ENCODE measurements at places on chromosomes 6 and 20. TPM values are rescaled to one million over a fixed set of nuclear protein-coding genes. Genes with fewer than 3 reads are reported as not detected.

Gene ERGIC3
- total RNA-seq: 138 TPM

Gene HLA-DOB
- total RNA-seq: not detected

Gene OPN5
- not detected for total RNA-seq

Gene TGM3
- not detected for total RNA-seq

Gene OR2J3
- not detected for total RNA-seq

Gene TMEM244
- total RNA-seq: not detected

Gene CLVS2
- not detected for total RNA-seq

All from mesenteric fat pad (tissue), 1 donor.